ENCODE measurements at places on chromosomes 5 and 9.

DNA sequence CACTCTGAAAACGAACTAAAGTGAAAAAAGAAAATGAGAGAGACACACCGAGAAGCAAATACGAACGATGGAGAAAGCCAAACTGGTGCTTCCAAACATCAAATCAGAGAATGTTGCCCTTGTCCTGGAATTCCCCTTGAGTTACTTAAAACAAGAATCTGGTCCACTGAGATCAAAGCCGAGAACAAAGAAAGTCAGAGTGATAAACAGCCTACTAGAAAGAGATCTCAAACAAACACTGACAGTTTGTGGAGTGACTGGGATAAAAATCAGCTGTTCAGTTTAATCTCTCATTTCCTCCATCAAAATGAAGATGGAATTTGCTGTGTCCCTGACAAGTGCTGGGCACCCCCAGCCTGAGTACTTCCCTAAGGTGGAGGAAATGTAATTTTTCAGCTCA, 582.6 kb downstream of the NR2F1-AS1 start:
- no peak for DNase-seq

DNA sequence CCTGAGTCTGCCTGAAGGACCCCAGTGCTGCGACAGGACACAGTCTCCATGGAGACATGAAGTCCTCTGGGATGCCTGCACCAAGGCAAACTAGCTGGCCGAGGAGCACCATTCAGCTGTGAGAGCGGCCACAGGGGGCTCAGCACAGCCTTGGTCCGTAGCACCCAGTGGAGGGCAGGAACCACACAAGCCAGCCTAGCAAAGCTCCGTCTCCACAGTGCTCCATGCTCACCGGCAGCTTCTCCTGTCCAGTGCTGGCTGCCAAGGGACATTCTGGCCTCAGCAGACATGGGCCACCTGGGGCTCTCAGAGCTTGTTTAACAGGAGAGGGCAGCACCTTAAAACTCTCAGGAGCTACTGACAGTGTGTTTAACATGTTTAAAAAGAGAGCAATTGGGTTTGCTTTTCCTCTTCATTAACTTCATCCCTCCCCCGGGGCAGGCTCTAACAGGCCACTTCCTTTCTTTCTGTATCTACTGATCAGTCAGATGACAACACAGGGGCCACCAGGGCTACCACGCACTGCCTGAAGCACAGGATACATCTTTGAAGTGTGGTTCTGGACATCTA, 57.0 kb downstream of the SECISBP2 start:
- no peak for DNase-seq

DNA sequence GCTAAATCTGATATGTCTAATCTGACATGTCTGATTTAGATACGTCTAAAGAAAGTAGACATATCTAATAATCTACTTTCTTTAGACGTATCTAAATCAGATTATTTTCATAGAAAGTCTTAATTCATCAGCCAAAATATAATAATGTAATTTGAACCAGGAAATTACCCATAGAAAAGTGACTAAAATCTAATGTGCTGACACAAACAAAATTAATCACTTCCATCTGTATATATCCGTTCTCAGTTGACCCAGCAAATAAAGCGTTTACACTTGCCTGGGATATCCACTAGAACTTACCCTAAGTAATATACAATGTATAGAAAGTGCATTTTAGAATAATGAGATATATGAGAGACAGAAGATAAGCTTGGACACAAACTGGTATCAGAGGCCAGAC, 56.7 kb downstream of the TTLL11 start:
- no peak for DNase-seq

GRCh38 chr9:128469070-128469469, 13.3 kb downstream of the ODF2 start:
- DNase-seq, result no peak

GRCh38 chr9:74729136-74729695, 158.5 kb downstream of the TRPM6 start:
- DNase-seq, result no peak

- no peak for DNase-seq
These were observed 428.3 kb downstream of the GADD45G start for GRCh38 chr9:90033028-90033650.

- peak; percentile 51 for DNase-seq
These were observed 182.2 kb upstream of the ANKRD55 start for GRCh38 chr5:56415356-56415765.

- DNase-seq, result peak; percentile 43
These were observed 37.1 kb upstream of the RAPGEF6 start for GRCh38 chr5:131671994-131672655.

GRCh38 chr5:157559301-157559700, 16.3 kb downstream of the ADAM19 start:
- DNase-seq, result peak; percentile 27

GRCh38 chr5:113163328-113163727, 186.7 kb downstream of the DCP2 start:
- no peak for DNase-seq

GRCh38 chr5:82422001-82422740, 144.0 kb upstream of the RPS23 start:
- no peak for DNase-seq

DNA sequence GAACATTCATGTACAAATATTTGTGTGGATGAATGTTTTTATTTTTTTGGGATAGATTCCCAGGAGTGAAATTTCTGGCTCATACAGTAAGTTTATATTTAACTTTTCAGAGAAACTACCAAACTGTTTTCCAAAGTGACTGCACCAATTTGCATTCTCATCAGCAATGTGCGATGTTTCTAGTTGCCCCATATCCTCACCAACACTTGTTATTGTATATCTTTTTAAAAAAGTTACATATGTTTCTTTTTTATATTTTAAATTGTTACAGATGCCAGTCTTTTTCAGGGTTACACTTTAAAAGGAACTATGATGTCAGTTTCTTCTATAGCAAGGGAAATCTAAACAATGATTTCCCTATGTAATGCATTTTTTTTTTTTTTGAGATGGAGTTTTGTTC, 49.1 kb upstream of the SEMA4D start:
- no peak for DNase-seq

DNA sequence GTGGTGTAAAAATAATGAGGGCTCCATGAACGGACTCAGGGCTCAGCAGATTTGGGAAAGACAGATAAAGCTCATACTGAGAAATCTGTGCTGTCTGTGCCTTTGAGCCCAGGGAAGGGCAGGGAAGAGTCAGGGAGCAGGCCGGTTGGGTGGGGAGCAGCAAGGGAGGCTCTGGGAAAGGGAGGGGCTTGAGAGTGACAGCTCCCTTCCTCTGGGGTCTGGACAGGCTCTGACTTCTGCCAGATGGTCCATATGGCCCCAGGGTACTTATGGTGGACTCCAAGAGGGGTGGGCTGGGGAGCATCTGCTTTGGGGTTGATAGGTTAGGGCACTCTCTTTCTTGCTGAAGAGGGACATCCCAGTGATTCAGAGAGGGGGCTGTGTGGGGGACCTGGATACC, 2.1 kb downstream of the NPR2 start:
- DNase-seq, result no peak

DNA sequence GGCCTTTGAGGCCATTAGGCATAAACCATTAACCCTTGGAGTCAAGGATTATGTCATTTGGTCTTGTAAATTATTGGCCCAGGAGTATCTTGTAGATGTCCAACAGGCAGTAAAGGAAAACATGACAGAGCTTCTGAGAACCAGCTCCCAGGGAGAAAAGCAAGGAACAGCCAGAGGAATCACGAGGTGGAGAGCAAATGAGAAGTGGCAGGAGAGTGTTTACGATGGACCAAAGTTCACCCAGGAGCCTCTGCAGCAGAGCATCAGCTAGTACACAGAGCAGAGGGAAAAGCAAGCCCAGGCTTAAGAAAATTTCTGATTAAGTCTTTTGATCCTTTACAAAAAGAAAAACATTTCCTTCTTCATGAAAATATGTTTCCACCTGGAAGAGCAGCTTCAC, 206.2 kb downstream of the NDUFS4 start:
- no peak for DNase-seq

GRCh38 chr9:128142596-128142995, 6.7 kb upstream of the LCN2 start:
- DNase-seq, result no peak

DNA sequence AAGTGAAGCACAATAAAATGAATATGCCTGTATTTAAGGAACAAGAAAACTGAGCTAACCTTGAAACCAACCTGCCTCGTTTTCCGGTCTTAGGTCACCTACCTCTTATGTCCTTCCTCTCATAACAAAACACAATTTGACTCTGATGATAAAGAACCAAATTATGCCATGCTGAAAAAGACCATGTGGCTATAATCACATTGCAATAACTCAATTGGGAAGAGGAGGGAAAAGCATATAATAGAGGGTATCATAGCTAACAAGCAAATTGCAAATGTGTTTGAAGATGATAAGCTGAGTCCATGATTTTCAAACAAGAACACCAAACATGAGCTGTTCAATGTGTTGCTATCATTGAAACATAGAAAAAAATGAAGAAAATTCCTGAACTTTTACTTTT, 260.8 kb downstream of the PLK2 start:
- no peak for DNase-seq

- DNase-seq, result no peak
These were observed 384.7 kb downstream of the PTPRD start for GRCh38 chr9:10228082-10228481.

Measured in gastrocnemius medialis (tissue), 4 donors.